NCI-H1417 treated with DMSO at 0.1 percent for 48 hours (cell line): ENCODE measurements at places on chromosomes 5 and 9.

DNA sequence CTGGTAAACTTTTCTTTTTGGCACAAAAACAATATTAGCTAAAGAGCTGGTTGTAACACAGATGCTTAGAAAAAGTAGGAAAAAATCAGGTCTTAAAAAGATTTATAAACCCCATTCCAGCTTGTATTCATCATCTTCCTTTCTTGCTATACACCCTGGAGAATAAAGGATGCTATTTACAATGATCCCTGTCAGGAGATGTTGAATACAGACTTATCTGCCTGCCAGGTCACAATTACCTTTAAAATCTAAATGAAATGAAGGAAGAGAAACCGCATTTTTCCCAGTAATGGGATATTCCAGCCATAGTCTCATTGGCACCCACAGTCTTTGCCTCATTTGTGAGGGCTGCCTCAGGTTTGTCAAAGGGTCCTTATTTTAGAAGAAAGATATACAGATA lies 394.1 kb upstream of the WWC1 start:
- DNase-seq: no peak

DNA sequence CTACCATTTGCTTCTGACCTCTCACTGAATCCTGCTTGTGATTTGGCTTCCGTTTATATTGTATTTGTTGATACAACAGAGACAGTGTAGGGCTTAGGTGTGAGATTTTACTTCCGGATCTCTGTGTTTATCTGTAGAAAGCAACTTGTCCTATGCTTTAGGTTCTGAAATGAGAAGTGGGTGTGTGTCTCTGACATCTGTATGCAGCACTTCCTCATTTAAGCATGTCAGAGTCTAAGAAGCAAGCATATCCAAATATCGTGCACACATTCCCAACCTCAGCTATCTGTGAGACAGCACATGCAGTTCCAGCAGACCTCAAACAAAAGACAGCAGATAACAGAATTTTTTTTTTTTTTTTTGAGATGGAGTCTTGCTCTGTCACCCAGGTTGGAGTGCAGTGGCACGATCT lies 16.3 kb downstream of the KLF9 start:
- DNase-seq: no peak

GRCh38 chr5:133398646-133399101 lies 213.7 kb downstream of the FSTL4 start:
- DNase-seq: no peak

- DNase-seq: no peak
These were observed 29.8 kb upstream of the MIER3 start for GRCh38 chr5:56981548-56982315.

DNA sequence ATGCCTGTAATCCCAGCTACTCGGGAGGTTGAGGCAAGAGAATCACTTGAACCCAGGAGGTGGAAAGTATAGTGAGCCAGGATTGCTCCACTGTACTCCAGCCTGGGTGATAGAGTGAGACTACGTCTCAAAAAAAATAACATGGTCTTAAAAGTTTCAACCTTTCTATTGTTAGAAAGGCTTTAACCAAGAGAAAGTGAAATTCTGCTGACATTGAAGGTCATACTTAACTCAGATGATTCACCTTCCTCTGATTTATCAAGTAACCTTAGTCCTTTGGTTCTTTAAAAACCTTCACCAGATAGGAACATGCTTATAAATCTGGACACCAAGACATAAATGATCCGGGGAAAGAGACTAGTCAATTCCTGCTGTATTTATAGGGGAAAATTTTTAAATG lies 73.3 kb downstream of the FER start:
- no peak for DNase-seq
